ENCODE measurements at places on chromosomes 16 and 17.

- DNase-seq, result no peak
Measured at GRCh38 chr16:89140401-89140800, 31.1 kb upstream of the CDH15 start.

- no peak for DNase-seq
Measured at GRCh38 chr16:72602499-72602898, 430.5 kb upstream of the PMFBP1 start.

DNA sequence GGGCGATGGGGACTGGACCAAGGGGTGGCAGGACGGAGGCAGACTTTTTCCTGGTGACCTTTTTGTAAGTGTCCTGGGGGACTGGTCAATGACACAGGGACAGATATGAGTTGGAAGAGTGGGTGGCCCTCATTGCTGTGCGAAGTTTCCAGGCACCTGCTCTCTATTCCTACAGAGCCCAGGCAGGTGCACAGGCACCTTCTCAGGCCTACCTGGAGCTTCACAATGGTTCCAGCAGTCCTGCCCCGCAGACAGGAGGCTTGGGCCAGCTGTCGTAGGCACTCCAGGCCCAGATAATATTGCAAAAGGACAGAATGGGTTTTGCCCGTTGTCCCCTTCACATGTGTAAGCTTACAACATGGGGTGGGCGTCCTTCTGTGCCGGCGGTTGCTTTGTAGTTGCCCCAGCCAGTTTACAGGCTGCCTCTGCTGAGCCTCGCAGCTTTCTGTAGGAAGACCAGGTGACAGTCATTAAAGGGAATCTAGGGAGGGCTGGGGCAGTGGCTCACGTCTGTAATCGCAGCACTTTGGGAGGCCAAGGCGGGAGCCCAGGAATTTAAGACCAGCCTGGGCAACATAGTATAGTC, 84.3 kb downstream of the ARHGAP23 start:
- DNase-seq, result no peak

DNA sequence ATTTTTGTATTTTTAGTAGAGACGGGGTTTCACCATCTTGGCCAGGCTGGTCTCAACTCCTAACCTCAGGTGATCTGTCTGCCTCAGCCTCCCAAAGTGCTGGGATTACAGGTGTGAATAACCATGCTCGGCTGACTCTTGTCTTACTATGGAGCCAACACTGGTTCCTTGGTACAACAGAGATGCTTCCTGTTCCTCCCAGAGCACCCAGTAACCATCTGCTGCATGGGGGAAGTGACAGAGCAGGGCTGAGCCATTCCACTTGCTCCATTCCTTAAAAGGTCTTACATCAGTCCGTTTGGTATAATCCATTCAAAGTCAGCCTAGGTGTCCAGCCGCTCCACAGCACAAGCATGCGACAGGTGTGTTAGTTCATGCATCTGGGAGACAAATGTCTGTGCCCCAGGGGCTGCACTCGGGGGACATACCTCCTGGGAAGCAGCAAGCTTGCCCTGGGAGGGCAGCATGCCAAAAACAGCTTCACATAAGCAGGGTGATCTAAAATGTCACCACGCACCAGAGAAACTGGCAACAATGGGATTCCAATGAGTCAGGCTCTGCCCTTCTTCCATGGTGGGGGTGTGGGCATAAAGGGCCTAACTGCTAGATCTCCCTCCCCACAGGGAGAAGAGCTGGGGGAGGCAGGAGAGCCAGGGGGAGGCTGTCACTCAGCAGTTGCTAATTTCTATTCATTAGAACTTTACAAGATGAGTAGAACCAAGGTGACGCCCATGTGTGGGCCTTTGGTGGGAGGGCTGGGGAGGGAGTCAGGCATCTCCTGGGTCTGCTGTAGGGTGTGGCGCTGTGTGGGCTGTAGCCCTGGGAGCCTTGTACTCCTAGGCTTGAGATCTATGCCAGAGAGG, 35.5 kb downstream of the PIPOX start:
- no peak for DNase-seq

DNA sequence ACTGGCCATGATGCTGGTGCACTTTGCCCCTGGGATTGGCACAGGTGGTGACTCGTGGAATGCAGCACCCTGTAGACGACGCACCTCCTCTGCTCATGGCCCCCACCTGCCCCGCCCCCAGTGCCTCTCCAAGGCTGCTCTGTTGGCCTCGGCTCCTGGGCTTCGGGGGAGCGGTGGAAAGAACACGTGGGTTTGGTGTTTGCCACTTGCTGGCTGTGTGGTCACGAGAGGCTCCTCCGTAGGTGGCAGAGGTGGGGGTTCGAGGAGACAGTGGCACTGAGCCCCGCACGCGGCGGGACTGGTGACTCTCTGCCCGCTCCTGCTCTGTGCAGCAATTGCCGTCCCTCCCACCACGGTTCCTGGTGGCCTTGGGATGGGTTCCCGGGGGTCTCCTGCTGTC, 82.8 kb upstream of the ZNF750 start:
- DNase-seq, result no peak

GRCh38 chr16:8923199-8923598, 40.5 kb downstream of the USP7 start:
- DNase-seq, result no peak

DNA sequence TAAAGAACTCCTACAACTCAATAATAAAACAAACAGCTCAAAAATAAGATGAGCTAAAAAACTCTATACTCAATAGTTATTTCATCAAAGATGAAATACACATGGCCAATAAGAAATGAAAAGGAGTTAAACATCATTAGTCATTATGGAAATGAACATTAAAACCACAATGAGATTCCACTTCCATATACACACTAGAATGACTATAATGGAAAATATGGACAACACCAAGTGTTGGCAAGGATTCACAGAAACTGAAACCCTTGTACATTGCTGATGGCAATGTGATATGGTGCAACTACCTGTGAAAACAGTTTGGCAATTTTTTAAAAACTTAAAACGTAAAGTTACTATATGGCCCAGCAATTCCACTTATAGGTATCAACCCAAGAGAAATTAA, 91.4 kb downstream of the GRIN2A start:
- DNase-seq, result no peak

GRCh38 chr16:58789351-58789750, 55.2 kb upstream of the GOT2 start:
- DNase-seq, result no peak

- DNase-seq, result no peak
Measured at GRCh38 chr17:347309-347899, 5.2 kb downstream of the RPH3AL start.

DNA sequence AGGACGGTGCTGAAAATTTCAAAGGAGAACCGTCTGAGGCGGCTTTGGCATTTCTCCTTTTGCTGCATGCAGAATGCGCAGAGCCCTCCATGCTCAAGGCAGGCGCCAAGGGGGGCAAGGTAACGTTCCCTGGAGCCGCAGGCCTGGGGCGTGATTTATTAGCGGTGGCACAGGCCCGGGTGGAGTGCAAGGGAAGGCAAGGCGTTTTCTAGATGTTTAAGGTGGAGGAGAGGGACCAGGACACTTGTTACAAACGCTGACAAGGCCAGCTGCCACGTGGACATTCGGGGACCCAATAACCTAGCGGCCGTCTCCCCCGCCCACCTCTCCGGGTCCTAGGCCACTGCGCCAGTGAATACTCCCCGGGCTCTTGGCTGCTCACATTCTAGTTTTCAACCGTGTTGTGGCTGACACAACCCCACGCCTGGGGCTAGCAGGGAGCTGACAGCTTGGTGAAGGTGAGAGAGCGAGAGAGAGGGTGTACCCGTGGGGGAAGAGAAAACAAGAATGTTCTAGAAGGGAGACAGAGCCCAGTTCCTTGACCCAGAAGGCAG, 250.1 kb downstream of the C16orf95 start:
- DNase-seq, result no peak

- DNase-seq, result peak; percentile 38
Measured at GRCh38 chr17:74987909-74988711, 678 bp downstream of the CDR2L start.

GRCh38 chr17:2181206-2181896, 122.2 kb downstream of the SMG6 start:
- DNase-seq, result no peak

GRCh38 chr16:55846598-55847346, 13.9 kb upstream of the CES1 start:
- DNase-seq, result no peak

- DNase-seq, result no peak
Measured at GRCh38 chr16:86180780-86181179, 281.8 kb downstream of the IRF8 start.

GRCh38 chr17:79561486-79562133, 49.2 kb downstream of the RBFOX3 start:
- DNase-seq, result no peak

DNA sequence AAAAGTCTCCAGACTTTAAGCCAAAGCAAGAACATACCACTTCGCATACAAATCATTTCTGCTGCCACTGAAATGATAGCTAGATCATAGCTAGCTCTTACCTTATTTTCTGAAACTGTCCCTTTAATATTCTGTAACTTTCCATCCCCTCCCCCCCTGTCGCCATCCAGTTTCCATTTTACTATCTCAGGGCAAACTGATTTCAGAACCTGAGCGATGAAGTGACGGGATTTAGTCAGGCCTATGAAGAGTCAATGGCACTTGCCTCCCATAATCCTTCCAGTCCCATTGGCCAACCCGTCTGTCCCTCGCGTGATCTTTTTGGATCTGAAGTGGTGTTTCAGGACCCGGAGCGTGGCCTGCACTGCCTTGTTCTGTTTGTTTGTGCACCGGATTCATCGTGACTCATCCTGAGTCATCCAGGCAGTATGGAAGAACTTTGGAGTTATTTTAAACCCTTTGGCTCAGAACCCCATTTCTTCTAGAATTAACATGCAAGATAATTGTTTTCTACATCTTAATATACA, 199.8 kb upstream of the CHMP6 start:
- DNase-seq, result peak; percentile 86

GRCh38 chr16:6714510-6714909, 618.1 kb upstream of the RBFOX1 start:
- no peak for DNase-seq

DNA sequence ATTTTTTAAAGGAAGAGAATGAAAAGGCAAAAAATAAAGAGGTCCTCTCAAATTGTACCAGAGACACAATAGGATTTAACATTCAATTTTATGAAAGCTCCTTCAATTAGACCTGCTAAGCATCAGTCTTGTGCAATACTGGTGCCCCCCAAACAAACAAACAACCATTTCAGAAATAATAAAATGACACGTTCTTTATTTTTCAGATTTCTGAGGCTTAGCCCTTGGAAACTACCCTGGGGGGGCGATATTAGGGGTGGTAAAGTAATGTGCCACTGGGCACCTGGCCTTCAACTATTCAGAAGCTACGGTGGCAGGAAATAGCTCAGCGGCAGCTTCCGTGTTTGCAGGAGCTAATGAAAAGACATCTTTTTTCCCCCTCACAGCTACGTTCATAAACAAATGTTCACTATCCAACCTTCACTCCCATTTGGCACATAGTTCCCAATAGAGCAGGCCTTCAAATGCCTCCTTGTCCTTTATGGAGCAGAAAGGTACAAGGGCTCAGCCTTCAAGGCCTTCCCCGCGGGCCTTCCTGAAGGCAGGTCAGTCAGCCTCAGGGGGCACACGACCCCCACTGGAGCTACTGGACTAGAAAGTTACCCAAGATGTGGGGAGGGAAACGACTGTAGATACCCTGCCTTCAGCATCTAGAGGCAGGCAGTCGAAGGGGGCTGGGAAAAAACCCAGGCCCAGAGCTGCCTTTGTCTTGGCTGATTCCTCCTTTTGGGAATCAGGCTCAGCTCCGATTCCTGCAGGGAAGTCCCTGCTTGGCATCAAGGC, 44.1 kb downstream of the TBX4 start:
- DNase-seq, result no peak

DNA sequence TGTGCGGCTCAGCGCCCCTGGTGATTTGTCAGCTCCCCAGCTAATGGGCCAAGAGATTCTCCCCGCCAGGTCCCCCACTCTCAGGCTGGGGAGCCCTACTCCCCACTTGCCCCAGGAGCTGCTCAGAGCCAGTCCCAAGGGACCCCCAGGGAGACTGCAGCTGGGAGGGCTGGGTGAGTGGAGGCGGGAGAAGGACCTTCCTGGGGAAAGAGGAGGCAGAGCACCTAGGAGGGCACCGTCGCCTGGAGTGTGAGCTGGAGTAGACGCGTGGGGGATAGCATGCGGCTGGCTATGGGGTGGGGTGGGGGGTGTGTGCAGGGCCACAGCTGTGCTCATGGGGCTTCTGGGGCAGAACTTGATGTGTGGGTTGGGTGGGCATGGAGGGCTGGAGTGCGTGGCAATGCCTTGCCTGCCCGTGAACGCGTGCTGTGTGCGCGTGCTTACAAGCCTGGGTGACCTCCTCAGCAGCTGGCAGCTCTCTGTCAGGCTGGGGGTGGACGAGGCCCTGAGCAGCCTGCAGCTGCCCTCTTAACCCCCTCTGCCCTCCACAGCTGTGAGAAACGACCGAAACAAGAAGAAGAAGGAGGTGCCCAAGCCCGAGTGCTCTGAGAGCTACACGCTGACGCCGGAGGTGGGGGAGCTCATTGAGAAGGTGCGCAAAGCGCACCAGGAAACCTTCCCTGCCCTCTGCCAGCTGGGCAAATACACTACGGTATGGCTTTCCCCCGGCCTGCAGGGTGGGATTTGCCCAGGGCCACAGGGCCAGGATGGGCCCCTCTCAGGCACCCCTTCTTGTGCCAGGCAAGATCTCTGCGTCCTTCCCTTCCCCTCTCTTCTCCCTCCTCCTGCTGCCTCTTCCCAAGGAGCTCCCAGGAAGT, 12.9 kb downstream of the GJD3 start:
- DNase-seq, result no peak

DNA sequence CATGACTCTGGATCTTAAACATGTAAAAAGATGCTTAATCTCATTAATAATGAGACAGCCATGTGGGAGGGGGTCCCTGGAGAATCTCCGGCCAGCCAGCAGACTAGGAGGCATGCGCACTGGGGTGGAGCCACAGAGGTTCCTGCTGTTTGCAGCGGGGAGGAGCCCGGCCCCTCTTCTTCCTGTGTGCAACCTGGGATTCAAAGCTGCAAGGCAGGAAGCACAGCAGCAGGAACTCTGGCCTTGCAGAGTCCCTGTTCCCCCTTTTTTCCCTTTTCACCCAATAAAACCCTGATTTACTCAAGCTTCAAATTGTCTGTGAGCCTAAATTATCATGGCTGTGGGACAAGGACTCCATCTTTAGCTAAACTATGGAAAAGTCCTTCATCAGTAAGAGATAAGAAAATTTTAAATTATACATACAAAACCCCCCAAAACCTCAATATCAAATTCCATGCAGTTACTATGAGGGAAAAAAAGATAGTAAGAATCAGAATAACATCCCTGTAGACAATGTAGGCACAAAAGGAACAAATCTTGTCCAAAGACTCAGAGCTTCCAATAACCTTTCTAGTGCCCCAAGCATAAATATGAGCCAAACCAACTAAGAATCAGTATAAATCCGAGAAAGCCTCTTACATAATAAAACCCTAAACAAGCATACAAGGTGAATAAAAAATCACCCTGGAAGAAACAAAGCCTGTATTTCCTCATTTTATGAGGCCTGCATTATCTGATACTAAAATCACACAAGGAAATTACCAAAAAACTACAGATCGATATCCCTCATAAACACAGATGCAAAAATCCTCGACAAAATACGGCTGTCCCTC, 12.1 kb downstream of the CFDP1 start:
- DNase-seq, result peak; percentile 44

- no peak for DNase-seq
Measured at GRCh38 chr16:7508656-7509055, 176.0 kb downstream of the RBFOX1 start.

GRCh38 chr17:74547736-74548135, 1.8 kb upstream of the CD300C start:
- peak; percentile 55 for DNase-seq

Data from activated CD4-positive, alpha-beta memory T cell treated with anti-CD3 and anti-CD28 coated beads for 36 hours (primary cell).